Activated naive CD4-positive, alpha-beta T cell (primary cell): ENCODE measurements at places on chromosomes 2 and 18.

GRCh38 chr18:9787036-9787435 is 78.9 kb downstream of the RAB31 start:
- no peak for DNase-seq

DNA sequence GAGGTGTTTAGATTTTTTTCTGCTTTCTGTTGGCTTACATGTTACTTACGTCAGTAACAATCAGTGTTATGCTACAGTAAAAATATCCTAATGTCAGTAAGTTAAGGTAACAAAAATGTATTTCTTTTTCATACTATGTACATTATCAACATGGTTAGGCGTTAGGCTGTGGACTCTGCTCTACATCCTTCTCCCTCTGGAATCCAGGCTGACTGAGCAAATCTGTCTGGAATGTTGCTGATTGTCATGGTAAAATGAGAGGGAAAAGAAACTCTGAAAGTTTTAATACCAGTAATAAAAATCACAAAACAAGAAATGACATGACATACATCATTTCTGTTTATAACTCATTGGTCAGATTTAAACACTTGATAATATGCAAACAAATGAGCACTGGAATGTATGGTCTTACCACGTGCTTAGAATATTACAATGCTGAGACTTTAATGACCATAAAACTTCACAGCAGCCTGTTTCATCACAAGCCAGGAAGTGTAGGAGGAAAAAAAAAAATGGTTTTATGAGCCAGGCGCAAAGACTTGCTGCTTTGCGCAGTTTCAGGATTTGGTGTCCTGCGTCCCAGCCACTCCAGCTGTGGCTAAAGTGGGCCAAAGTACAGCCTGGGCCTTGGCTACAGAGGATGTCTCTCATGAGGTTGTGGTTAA is 252.4 kb downstream of the FSIP2 start:
- no peak for DNase-seq

DNA sequence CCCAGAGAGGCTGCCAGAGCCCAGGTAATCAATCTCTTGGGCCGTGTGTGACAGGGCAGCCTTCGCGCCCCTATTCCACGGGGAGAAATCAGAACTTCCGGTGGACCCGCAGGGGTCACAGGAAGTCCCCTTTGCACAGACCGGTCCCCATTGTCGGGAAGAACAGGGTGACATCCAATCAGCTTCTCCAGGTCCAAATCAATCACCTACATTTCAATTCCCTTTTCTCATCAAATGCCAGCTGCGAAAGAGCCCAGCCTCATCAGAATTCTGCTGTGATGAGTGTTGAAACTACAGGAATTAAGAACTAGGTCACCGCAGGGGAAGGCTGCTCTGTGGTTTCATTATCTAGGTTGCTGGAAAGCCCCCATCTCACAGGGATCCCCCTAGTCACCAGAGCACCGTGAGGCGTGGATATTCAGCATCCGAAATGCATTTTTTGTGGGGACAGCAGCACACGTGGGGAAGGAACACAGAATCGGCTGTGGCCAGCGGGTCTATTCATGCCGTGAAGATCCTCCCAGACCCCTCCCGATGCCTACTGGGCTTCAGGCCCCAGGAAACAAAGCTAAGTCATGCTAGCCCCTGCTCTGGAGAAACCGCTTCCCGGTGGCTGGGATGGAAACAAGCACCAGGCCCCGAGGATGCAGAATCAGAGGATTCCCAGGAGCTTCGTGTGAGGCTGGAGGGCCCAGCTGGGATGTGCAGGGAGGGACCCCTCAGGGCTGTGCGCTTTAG is 193.7 kb upstream of the ID2 start:
- no peak for DNase-seq

DNA sequence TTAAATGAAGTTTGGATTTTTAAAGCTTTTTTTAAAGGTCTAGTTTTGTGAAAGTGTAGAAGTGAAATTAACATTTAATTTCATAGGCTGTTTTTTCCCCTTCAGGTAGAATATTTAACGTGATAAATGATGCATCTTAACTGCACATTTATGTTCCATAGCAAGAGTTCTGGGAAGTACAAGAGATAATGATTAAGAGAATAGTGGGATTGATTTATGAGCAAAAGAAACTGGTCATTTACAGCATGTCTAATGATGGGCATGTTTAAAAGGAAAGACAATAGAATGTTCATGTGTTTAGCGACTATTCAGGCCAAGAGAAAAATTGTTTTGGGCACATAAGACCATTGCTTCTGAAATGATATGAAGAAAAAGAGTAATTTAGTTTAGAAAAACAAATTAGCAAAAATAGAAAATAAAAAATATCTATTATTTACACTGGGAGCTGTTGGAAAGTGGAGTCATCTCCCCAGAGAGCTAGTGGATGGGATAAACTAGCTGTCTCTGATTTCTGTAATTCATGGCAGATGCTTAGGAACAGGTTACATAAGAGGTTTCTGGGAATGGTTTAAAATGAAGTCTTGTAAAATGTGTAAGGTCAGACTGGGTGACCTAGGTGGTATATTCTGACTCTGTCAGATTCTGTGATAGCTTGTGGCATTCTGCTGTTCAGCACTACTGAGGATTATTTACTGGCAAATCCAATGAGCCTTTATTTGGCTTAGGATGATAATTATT is 60.7 kb downstream of the WDR7 start:
- no peak for DNase-seq

GRCh38 chr2:46564811-46565241 is 85.5 kb downstream of the TMEM247 start:
- DNase-seq, result no peak

GRCh38 chr2:1745171-1746023 is 1.1 kb upstream of the PXDN start:
- no peak for DNase-seq

DNA sequence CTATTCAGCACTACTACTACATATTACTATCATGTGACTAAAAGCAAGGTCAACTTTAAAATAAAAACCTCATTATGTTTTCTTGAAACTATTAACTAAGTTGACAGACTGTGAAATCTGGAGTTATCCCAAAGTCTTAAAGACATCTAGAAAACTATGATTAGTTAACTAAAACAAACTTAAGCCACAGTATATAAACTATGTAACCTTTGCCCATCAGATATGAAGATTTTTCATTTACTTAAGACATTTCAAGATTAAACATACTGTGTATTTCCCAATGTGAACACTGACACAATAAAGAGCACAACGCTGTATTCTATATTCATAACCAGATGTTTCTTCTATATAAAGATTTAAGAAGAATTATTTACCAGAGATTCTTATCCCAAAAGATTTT is 33.5 kb upstream of the CACNB4 start:
- DNase-seq, result no peak

DNA sequence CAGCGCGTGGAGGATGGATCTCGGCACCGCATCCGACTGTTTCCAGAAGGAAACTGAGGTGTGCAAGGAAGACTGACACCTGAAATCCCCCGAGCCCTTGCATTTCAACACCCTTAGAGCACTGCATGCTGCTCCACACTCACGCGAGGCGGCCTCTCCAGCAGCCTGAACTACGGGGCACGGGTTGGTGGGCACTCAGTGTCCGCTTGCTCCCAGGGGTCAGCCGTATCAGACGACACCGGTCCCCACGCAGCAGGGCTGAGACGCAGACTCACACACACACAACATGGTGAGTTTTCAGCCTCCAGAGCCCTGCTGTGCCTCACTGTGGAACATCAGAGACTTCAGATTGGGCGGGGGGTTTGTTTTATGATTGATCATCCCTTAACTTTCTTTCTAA is 269.9 kb downstream of the TWIST2 start:
- no peak for DNase-seq

DNA sequence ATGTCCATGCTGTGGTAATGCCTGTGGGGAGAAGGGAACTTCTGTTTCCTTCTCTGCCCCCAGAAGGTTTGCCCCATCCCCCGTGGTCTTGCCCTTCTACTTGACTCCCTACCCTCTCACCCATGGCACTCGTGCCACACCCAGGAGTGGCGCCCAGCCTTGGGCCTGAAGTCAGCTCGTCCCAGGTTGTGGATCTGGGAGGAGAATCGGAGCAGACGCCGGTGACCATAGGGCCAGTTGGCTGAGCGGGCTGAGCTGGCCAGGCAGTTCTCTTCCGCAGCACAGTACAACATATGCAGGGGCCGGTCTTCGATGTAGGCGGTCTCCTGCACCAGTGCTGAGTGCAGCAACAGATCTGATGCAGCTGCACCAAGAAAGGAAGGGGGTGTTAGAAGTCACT is 4.7 kb downstream of the HTRA2 start:
- no peak for DNase-seq

GRCh38 chr2:191321861-191322662 is 76.9 kb downstream of the MYO1B start:
- DNase-seq, result no peak

GRCh38 chr2:201854221-201854801 is 48.0 kb downstream of the CDK15 start:
- no peak for DNase-seq

DNA sequence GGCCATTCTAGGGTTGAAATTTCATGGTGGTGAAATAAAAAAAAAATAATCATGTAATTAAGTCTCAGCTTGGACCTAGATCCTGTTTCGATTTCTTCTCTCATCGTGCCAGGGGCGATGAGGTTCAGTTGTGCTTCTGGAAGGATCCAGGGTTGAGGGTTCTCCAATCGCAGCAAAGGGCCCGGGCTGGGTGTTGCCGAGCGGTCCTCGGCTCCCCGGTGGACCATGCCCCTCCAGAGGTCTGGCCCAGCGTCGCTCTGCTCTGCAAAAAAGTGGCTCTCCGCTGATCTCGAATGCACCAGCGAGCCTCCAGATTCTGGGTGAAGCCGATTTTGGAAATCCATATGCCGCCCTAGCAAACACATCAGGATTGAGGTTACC is 39.0 kb downstream of the EN1 start:
- DNase-seq, result no peak

DNA sequence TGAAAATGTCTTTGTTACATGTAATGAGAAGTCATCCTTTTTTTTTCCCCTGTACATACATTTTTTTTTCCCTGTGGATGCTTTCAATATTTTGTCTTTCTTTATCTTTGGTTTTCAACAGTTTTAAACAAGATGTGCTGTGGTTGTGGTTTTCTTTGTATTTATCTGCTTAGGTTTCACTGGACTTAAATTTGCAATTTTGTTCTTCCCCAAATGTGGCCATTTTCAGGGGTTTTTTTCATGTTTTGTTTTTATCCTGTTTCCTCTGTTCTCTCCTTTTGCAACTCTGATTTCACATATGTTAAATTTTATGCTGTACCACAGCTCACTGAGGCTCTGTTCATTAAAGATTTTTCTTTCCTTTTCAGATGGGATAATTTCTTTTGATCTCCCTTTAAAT is 41.7 kb downstream of the GALNT1 start:
- no peak for DNase-seq

DNA sequence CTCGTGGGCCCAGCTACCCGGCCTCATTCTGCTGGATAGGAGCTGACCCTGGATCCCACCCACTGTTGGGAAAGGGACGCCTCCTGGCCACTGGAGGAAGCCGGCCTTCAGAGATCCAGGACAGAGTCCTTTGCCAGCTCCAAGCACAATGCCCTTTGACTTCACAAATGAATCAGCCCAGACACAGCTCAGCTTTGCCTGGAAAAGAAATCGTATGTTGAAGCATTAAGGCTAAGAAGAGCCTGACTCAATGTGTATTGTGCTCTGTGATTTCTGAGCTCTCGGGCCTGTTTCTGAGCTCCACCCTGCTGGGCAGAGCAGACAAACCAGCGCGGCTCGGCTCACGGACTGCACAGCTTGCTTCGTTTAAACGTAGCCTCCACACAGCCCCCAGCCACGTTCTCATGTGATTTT is 162.9 kb upstream of the APCDD1 start:
- DNase-seq, result no peak

- DNase-seq, result no peak
Measured at GRCh38 chr2:199011908-199012307, 445.8 kb downstream of the SATB2 start.

DNA sequence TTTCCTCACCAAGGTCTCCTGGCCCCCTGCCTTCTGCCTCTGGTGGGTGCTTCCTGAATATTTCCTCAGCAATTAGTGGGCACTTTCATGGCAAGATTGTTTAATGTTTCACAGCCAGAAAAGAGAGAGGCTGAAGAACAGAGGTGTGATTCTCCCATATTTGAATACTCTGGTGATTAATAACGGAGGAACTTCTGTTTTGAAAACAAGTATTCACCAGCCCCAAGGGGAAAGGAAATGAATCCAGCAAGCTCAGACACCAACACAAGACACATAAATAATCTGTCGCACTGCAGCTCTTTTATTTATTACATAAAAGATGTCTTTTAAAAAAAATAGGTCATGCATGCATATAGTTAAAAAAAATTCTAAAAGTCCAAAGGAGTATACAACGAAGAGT is 57.7 kb downstream of the MRPL35 start:
- no peak for DNase-seq

DNA sequence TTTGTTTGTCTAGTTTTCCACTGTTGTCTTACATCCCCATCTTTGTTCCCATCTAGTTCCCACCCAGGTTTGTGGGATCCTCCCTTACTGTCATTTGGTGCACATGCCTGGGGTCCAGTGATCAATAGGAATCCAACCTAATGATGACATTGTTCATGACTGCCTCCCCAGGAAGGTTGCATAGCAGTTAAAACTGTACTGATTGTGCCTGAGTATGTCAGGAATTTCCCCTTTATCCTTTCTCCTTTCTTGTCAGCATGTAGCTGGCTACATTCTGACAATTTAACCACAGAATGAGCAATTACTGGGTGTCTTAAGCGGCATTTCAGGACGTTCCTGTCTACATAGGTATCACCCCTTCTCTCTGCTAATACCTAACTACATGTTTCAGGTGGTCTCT is 653.0 kb downstream of the CNTNAP5 start:
- no peak for DNase-seq

DNA sequence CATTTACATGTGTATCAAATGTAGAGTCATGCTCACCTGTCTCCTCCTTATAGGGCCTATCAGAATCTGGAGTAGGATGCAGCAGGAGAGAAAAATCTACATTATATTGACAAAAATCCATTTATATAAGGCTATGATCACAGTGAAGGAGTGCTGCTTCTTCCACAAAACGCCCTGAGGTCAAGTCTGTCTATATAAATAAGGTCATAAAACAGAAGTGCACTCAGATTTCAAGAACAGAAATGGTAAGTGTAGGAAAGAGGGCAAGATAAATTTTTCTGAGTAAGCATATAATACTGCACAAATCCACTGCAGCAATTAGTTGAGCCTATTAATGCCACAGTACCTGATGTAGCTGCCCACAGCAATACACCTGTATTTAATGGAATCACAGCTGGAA is 51.8 kb downstream of the COL5A2 start:
- no peak for DNase-seq

DNA sequence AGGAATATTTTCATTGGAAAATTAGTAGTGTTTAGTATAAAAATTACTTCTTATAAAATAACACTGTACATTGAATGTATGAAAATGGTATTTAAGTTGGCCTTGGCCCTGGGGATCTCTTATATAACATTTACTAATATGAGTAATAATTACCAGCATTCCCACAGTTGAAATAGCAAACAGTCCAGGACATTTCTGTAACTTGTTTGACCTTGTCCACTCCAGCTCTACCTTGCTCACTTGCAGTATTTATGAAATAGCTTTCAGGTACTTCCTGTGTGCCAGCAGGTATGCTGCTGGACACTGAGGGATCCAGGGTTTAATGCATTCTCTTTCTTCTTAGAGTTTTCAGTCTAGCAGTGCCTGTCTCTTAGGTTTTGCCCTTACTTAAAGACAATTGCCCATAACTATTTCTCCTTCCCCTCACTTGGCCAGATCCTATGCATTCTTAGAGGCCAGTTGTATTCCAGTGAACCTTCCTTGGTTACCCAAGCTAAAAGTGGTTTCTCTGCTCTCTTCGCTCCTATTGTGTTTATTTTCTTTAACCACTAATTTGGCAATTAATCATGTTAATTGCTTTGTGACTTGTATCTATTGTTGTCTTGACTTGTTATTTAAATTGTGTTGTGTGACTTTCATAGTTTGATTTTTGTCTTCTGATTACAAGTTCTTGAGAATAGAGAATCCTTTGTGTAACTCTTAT is 25.9 kb downstream of the BABAM2 start:
- no peak for DNase-seq
